ENCODE measurements at places on chromosomes 4 and X.

GRCh38 chr4:1299301-1299860 lies 9.7 kb downstream of the MAEA start:
- DNase-seq = no peak

GRCh38 chrX:69027181-69028005 lies 137.9 kb downstream of the PJA1 start:
- no peak for DNase-seq

GRCh38 chr4:127936974-127937373 lies 28.0 kb downstream of the MFSD8 start:
- DNase-seq = no peak

GRCh38 chr4:171814545-171814944 lies 1.3 kb downstream of the GALNTL6 start:
- DNase-seq = no peak

DNA sequence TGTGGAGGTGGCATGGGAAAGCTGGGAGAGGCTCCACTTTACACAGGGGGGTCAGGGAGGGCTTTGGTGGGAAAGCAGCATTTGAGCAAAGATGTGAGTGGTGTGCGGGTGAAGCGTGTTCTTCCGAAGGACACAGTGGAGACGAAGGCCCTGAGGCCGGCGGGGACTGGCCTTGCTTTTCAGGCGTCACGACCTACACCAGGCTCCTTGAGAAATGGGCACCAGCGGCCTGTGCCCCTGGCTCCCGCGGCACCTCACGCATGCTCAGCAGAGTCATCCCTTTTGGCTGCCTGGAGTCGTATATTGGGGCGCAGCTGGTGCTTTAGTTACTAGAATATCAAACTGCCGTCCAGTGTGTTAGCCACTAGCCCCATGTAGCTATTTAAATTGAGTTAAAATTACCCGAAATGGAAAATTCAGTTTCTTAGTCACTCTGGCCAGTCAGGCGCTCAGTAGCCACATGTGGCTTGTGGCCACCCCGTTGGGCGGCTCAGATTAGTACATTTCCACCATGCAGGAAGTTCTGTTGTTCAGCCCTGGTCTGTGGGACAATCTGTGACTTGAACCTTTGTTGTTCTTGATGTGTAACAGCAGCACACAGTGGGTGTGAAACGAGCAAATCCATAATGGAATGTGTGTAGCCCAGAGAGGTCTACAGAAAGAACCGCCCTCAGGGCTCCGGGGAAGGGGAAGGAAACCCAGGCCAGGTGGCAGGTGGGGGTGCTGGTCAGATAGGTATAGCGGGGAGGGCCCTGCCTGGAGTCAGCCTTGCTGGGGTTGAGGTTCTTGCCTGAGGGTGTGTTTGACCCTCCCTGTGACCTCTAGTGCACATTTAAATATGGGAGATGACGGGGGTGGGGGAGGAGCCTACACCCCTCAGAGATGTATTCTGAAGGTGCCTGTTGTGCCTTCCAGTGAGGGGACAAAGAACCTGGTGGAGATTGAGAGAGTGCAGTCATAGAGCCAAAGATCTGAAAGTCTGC lies 30.4 kb downstream of the TBC1D14 start:
- no peak for DNase-seq

DNA sequence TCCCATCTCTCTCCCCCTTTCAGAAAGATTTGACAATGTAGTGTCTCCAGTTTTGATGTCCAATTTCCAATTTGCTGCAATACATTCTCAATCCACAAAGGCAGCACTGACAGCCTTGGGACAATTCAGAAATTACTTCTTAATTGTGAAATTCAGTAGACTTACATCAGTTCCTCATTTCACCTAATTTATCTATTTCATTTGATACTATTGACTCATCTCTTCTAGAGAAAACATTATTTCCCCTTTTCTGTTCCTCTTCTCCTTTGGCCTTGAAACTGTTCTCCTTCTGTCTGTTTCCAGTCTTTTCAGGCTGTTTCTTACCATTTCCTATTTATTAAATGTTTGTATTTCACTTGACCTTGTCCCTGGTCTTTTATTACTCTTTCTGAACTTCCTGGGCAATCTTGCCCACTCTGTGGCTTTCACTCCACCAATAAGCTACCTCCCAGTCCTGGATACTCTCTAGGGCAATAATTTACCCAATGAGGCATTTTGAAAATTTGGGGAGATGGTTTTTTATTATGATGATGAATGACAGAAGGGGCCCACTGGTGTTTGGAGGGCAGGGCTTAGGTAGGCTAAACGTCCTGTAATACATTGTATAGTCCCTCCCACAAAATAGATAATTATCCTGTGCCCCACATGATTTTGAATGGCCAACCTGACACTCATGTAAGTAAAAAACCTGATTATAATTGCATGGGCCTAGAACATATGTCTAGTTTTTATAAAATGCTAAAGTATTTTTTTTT lies 498.0 kb upstream of the BOD1L1 start:
- DNase-seq = no peak

DNA sequence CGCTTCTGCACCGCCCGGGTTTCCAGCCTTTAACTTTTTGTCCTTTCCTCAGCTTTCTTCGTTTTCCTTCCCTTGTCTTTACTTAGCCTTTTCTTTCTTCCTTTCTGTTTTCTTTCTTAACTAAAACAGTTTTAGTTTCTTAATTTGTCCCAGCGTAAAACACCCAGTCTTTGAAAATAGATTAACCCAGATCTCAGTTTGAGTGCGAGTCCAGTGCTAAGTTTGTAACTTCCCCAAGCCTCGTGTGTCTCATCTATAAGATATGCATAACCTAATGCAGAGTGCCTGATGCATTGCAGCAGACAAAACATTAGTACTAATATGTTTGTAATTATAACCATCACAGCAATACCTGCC lies 460 bp upstream of the GEMIN8 start:
- no peak for DNase-seq

DNA sequence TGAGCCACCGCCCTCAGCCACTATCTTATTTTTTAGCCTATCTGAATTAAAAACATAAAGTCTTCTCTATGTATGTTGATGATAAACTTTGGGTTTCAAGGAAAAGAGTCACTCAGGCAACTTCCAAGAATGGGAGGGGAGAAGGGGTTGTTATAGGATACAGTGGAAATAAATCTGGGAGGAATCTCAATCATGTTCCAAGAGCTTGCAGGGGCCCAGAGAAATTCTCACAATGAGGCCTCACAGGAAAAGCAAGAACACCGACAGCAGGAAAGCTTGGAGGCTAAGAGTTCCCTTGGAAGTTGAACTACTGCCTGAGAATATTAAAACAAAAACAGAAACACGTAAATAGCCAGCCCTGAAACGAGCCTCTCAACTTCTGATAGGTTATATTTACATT lies 384.6 kb upstream of the IGFBP7 start:
- DNase-seq = no peak

- DNase-seq = no peak
These were observed 17.0 kb downstream of the ENOX2 start for GRCh38 chrX:130885996-130886395.

GRCh38 chr4:187908079-187908561 lies 87.5 kb upstream of the ZFP42 start:
- no peak for DNase-seq

GRCh38 chr4:105542039-105542438 lies 10.4 kb upstream of the ARHGEF38 start:
- no peak for DNase-seq

GRCh38 chr4:123643691-123644090 lies 247.1 kb downstream of the SPRY1 start:
- no peak for DNase-seq

- no peak for DNase-seq
These were observed 78.6 kb upstream of the STS start for GRCh38 chrX:7068939-7069367.

DNA sequence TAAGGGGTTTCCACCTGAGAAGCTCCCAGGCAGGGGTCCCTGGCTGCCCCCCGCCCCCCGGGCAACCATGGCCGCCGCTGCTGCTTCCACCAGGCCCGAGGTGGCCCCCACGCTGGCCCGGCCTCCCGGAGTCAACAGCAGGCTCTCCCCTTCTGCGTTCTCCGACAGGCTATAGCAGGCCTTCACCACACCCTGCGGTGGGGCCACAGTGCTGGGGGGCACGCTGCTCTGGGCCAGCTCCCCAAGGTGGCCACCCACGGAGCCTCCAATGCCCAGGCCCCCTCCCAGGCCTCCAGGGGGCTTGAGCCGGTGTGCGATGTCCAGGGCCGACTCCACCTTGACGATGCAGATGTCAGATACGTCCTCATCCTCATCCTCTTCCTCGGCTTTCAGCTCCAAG lies 72.5 kb downstream of the UBE2K start:
- DNase-seq = no peak

DNA sequence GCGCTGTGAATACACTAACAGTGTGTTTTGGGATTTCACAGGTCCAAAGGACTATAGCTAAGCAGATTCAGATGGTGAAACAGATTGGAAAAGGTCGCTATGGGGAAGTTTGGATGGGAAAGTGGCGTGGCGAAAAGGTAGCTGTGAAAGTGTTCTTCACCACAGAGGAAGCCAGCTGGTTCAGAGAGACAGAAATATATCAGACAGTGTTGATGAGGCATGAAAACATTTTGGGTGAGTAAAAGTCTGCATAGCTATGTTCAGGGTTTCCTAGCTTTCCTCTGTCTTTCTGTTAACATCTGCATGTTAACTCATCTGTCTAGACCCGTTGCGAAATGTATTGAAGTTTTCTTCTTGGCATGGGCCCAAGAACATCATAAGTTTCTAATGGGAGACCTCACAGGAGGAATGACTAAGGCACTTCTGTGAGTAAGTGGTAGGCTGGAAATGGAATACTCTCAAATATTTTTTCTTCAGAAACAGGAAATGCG lies 372.1 kb downstream of the BMPR1B start:
- no peak for DNase-seq

- no peak for DNase-seq
These were observed 144.4 kb upstream of the GATB start for GRCh38 chr4:151905197-151905596.

DNA sequence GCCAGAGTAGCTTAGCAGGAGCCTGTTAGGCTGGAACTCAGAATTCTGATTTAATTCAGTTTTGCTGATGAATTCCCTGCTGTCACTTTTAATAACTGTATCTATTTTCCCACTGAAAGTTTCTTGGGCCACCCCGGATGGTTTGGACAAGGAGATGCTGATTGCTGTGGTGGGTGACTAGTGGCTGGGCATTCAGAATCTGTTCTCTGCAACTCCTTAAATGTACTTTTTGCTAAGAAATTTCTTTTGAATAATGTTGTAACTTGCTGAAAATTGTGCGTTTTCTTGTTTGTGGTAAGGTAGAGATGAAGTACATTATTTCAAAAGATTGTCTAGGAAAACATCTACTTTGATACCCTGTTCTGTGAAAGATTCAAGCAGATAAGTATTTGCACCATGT lies 2.4 kb downstream of the TLL1 start:
- no peak for DNase-seq
